Activated CD4-positive, alpha-beta T cell treated with anti-CD3 and anti-CD28 coated beads, Interleukin-2, amount 50 U/mL, for 4 hours (primary cell): ENCODE measurements at places on chromosomes 11 and 22.

DNA sequence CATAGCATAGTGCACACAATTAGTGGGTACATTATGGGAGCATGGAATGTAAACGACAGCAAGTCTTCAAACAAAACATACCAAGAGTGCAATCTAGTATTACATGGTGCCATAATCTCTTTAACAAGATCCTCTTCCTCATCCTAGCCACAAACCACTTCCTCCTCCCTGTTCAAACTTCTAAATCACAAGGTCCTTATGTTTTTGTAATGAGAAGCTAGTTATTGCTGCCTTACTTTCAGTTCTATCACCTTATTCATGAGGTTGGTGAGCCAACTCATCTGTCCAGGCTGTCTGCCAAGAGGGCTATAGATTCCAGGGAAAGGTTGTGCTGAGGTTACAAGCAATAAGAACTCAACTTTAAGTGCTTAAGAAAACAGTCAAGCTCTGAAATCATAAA, 195.4 kb upstream of the ARHGAP20 start:
- DNase-seq = no peak

DNA sequence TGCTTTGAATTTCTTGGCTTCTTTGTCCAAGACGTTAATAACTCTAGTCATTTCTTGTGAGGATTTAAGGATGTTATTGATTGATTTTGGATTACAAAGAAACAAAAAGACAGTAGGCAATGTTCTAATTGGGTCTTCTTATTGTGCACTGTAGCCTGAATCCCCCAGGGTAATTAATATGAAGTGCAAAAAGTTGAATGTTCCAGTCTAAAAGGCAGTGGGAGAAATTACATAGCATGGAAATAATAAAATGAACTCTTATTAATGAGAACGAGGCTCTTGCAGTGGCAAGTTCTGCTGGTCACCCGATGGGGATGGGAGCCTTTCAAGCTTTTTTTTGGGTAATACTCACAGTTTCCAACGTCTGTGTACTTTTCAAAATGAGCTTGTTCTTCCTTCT, 45.6 kb downstream of the UBASH3B start:
- no peak for DNase-seq

DNA sequence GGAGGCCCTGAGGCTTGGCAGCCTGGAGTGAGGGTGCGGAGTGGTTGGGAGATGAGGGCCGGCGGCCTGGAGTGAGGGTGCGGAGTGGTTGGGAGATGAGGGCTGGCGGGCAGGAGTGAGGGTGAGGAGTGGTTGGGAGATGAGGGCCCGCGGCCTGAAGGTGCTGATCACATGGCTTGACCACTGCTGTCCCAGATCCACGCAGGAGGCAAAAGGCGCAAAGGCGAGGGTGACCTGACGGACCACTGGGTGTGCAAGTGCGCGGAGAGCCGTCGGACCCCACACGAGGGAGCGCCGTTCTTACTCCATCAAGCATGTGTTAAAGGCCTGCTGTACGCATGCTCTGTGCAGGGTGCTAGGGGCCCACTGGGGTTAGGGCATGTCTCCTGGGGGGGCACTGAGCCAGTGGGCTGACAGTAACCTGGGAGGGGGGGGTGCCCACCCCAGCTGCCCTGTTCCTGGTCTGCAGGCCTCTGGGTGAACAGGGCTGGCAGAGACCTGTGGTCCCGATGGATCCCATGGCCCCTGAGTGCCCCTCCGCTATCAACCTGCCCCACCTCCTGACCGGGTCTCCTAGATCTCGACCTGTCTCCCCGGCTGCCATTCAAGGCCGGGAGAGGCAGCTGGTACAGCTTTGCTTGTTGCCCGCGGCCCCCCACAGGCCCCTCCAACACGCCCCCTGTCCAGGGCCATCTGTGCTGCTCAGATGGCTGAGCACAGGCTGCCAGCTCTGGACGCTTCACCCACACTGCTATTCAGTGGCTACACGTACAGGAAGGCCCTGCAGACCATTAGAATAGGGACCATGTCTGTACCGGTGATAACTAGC, 21.1 kb downstream of the MRGPRD start:
- DNase-seq = no peak

DNA sequence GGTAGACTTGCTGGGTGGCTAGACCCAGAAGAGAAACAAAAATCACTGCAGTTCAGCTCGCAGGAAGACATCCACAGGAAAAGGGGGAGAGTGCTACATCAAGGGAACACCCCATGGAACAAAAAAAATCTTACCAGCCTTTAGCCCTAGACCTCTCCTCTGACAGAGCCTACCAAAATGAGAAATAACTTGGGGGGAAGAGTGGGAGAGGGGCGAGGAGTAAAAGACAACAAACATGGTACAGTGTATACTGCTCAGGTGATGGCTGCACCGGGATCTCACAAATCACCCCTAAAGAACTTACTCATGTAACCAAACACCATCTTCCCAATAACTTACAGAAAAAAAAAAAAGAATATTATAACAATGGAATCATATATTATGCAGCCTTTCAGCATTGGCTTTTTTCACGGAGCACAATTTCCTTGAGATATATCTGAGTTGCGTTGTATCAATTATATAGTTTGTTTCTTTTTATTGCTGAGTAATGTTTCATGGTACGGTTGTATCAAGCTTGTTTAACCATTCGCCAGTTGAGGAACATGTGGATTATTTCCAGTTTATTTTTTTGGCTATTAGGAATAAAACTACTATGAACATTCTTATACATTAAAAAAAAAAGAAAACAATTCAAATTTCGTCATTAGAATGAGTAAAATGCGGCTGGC, 90.9 kb downstream of the ZNF280B start:
- no peak for DNase-seq

- no peak for DNase-seq
Observed at GRCh38 chr11:17821648-17822400, 87.2 kb downstream of the KCNC1 start.

DNA sequence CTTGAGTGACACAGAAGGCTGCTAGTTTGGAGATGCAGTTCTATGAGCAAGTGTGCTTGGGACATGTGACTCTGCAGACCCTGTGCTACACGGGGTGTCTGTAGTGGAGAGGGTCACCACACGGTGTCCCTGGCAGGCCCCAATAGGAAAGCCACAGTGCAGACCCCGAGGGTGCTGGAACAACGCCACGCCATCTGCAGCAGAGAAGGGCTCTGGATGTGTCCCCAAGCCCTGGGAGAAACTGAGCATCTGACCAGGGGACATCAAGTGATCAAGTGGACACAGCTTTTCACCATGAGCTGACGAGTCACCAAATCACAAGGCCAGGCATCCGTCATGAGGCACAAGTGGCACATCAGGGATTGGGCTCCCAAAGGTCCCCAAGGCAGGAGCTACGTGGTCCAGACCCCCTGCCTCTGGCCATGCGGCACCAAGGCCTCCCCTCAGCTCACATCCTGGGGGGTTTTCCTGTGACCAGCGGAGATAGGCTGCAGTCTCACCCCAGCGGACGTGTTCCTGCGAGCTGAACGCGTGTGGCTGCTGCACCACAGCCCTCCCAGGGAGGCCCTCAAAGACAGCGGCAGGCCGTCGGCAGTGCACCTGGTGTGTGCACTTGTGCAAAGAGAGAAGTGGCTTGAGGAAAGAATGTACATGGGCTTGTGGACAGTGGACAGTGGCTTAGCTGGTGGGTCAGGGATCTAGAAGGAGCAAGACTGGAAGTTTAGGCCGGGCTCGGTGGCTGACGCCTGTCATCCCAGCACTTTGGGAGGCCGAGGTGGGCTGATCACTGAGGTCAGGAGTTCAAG, 96.7 kb downstream of the RPS6KA4 start:
- no peak for DNase-seq

- DNase-seq = no peak
Observed at GRCh38 chr11:73787051-73787642, 527 bp upstream of the MRPL48 start.

GRCh38 chr11:58914821-58915543, 24.3 kb upstream of the GLYATL1 start:
- DNase-seq = no peak

DNA sequence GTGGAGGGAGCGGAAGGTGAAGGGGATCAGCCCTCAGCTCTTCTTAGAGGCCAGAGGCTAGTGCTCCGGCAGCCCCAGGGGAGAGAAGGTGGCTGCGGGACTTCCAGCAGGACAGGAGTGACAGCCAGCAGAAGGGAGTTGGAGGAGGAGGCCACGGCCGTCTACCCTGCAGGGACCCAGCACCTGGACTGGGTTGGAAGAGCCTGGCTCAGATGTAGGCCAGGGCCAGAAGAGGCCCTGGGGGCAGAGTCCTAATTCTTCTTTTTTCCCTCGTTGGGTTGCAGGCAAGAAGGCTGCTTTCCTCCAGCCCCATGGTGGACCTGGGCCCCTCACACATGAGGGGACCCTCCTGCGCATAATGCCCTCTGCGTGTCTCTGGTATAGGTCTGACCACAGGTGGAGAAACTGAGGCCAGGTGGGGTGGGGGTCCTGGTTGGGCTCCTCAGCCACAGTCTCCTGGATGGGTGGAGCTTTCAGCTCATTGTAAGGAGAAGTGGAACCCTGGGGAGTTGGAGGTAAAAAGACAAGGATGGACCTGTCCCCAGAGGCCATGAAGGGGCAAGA, 2.3 kb upstream of the MCAM start:
- no peak for DNase-seq

DNA sequence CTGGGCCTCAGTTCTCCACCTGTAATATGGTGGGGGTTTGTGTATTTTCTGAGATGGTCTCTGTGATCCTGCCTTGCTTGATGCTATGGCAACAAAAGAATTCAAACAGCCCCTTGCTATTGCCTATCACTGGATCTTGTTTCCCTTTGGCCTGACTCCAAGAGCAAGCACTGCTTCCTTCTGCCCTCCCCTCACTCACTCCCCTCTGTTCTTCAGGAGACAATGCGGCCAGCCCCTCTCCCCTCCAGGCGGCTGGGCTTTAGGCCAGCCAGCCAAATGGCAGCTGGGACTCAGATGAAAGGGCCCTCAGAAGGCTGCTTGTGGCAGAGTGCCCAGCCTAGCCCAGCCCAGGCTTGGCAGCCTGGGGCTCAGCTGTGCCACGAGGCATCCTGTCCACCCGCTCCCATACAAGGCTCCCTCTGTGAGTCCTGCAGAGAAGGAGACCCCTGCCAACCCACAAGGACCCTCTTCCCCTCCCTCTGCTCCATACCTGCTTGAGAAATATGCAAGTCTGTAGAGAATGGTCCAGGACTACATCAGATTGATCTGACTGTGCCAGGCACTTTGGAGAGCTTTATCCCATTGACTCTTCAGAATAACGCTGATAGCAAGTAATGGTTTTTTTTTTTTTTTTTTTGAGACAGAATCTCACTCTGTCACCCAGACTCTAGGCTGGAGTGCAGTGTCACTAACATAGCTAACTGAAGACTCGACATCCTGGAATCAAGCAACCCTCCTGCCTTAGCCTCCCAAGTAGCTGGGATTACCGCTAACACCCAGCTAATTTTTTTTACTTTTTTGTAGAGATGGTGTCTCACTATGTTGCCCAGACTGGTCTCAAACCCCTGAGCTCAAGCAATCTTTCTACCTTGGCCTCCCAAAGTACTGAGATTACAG, 7.6 kb upstream of the KCTD14 start:
- no peak for DNase-seq

DNA sequence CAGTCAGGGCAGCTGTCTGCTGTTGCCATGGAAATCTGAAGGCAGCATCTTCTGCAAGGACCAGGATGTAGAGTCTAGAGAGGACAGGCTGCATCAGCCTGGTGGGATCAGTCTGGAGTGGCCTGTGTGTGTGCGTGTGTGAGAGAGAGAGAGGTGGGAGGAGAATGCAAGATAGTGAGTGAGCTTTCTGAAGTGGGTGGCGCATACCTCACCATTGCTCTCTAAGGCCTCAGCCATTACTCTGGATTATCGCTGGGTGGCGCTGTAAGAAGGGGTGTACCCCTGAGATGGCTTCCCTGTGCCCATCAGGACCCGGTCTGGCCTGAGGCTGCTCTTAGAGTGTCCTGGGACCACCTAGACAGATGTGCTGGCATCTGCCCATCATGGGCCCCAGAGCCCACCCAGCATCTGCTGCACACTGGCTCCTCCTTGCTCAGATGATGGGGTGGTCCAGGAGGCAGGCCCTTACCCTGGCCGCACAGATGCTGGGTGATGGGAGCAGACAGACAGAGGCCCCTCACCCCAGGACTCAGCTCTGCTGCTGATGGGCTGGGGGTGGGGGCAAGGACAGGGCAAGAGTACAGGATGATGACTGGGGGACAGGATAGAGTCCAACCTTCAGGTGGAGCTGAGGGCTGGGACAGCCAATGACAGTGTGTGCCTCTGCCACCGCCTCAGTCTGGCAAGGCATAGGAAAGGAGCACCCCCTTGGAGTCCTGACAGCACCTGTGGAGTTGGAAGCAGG, 25.7 kb upstream of the TUB start:
- DNase-seq = no peak

DNA sequence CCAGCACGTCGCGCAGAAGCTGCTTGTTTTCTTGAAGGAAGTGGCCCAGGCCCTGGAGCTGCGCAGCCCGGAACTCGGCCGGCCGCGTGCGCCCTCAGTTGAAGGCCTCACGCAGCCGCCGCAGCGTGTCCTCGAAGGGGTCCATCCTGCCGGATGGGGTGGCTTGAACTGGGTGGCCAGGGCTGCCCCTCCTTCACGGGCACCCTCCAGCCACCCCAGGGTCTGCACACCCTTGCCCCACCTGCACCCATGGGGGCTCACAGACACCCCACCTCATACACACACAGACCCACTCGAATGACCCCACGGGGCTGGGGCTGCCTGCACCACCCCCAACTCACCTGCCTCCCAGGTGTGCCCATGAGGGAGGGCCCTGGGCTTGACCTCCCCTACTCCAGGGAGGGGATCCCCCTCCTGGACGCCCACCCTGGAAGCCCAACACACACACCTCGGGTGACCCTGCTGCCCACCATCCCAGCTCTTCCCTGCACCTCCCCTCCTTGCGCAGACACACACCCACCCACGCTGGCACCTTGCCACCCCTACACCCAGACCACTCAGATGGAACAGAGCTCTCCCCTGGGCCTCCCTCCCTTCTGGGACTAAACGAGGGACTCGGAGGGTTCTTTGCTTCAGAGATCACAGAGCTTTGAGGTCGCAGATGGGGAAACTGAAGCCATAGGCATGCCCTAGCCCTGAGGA, 6.8 kb downstream of the ALDH3B2 start:
- DNase-seq = no peak

DNA sequence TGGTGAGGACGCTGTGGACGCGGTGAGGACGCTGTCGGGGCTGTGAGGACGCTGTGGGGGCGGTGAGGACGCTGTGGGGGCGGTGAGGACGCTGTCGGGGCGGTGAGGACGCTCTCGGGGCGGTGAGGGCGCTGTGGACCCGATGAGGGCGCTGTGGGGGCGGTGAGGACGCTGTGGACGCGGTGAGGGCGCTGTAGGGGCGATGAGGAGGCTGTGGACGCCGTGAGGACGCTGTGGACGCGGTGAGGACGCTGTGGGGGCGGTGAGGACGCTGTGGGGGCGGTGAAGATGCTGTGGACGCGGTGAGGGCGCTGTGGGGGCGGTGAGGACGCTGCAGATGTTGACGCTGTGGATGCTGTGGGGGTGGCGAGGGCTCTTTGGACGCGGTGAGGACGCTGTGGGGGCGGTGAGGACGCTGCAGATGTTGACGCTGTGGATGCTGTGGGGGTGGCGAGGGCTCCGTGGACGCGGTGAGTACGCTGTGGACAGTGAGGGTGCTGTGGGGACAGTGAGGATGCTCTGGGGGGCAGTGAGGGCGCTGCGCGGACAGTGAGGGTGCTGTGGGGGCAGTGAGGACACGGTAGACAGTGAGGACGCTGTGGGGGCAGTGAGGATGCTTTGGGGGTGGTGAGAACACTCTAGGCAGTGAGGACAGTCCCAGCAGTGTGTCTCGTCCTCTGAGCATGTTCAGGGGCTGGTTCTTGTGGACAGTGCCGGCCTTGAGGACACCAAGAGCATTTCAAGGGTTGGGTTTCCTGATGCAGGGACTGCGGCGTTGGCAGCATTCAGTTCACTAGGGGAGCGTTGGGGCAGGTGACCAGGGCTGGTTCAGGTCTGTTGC, 4.2 kb downstream of the GP1BB start:
- DNase-seq = no peak

- DNase-seq = no peak
Observed at GRCh38 chr11:124791626-124792341, 8.4 kb downstream of the MSANTD2 start.
